GM23248 (cell line): ENCODE measurements at places on chromosomes 5 and 9. TPM values are rescaled to one million over a fixed set of nuclear protein-coding genes. Genes with fewer than 3 reads are reported as not detected.

- DNase-seq = no peak
These were observed 3.5 kb upstream of the SNX30 start for GRCh38 chr9:112747094-112747493.

DNA sequence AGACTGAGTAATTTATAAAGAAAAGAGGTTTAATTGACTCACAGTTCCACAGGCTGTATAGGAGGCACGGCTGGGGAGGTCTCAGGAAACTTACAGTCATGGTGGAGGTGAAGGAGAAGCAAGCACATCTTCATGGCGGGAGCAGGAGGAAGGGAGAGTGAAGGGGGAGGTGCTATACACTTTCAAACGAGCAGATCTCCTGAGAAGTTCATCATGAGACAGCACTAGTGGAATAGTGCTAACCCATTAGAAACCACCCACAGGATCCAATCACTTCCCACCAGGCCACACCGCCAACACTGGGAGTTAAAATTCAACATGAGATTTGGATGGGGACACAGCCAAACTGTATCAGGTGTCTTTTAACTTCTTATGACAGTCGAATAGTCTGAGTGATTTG lies 1459.3 kb upstream of the ACO1 start:
- no peak for DNase-seq

GRCh38 chr9:116101516-116101915 lies 52.1 kb upstream of the PAPPA start:
- peak; percentile 85 for DNase-seq

SLC25A46 gene
- 67.0 and 76.2 TPM in 2 replicates for total RNA-seq

DNA sequence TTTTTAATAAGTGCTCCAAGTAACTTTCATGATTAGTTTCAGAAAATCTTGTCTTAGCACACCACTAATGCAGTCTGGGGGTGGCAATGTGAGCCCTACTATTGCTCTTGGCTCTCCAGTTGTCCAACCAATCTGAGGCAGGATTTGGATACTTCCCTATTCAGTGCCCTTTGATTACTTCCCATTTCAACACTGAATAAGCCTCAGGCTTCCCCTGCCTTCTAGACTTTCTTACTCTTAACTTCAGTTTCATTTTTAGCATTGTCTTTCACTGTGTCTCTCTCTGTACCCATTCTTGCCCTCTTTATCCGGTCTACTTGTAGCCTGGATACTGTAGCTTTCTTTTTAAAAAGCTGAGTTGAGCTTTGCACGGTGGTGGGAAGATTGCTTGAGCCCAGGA lies 186.1 kb downstream of the C9orf152 start:
- no peak for DNase-seq

- no peak for DNase-seq
These were observed 535.6 kb downstream of the SPOCK1 start for GRCh38 chr5:136963504-136963903.

- no peak for DNase-seq
These were observed 410.1 kb downstream of the MAT2B start for GRCh38 chr5:163915481-163915961.
